Bronchial smooth muscle cell (primary cell): ENCODE measurements at places on chromosomes 3 and 15. TPM values are rescaled to one million over a fixed set of nuclear protein-coding genes. Genes with fewer than 3 reads are reported as not detected.

The DTX3L gene
- total RNA-seq = 8.8 and 14.2 TPM in 2 replicates

The KNL1 gene
- total RNA-seq = 0.52 and 1.7 TPM in 2 replicates

The ZPLD1 gene
- under 0.01 TPM in 2 replicates for total RNA-seq

The PLA2G4D gene
- total RNA-seq = not detected in 2 replicates

The MED12L gene
- 0.09 and 0.47 TPM in 2 replicates for total RNA-seq

The SPINK8 gene
- total RNA-seq = not detected in 2 replicates

The LRRC58 gene
- total RNA-seq = 11.4 and 16.5 TPM in 2 replicates

The P2RY12 gene
- total RNA-seq = 0.09 and 0.16 TPM in 2 replicates

The IL17RB gene
- total RNA-seq = under 0.01 and 0.09 TPM in 2 replicates

The RTP3 gene
- total RNA-seq = not detected in 2 replicates

The CMTM8 gene
- 0.09 and 0.32 TPM in 2 replicates for total RNA-seq

The C3orf70 gene
- 0.16 and 0.34 TPM in 2 replicates for total RNA-seq

The MITF gene
- 16.2 and 16.7 TPM in 2 replicates for total RNA-seq

The GRAMD1C gene
- total RNA-seq = 4.9 and 6.8 TPM in 2 replicates

The ESYT3 gene
- 0.16 TPM in 1 of 2 replicates, not detected in the other for total RNA-seq

The FOXB1 gene
- total RNA-seq = not detected in 2 replicates

The NGRN gene
- total RNA-seq = 42.9 and 48.2 TPM in 2 replicates

The ASB14 gene
- total RNA-seq = 0.17 TPM in 1 of 2 replicates, not detected in the other
